ENCODE measurements at places on chromosomes 11 and 22.

GRCh38 chr11:20443596-20443995 lies 56.1 kb downstream of the PRMT3 start:
- peak; percentile 28 for DNase-seq

- DNase-seq, result no peak
Measured at GRCh38 chr11:14237444-14237961, 121.5 kb downstream of the RRAS2 start.

GRCh38 chr11:35418282-35419183 lies 825 bp downstream of the SLC1A2 start:
- peak; percentile 52 for DNase-seq

GRCh38 chr22:49791682-49792081 lies 36.0 kb downstream of the BRD1 start:
- no peak for DNase-seq

DNA sequence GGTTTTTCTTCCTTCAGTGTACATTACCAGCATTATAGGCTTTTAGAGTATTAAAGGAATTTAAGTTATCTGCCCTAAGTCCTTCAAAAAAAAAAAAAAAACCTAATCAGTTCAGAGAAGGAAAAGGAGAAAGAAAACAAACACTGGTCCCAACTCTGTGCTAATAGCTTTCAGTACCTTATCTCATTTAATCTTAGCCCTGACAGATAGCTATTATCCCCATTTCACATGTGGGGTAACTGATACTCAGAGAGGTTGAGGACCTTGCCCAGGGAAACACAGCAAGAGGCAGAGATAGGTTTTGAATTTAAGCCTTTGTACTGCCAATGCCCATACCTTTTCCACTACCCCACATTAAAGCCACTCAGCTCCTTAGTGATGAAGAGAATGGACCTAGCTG lies 43.4 kb downstream of the FAT3 start:
- DNase-seq, result peak; percentile 20

GRCh38 chr11:132523929-132524328 lies 1008.4 kb downstream of the OPCML start:
- DNase-seq, result no peak

DNA sequence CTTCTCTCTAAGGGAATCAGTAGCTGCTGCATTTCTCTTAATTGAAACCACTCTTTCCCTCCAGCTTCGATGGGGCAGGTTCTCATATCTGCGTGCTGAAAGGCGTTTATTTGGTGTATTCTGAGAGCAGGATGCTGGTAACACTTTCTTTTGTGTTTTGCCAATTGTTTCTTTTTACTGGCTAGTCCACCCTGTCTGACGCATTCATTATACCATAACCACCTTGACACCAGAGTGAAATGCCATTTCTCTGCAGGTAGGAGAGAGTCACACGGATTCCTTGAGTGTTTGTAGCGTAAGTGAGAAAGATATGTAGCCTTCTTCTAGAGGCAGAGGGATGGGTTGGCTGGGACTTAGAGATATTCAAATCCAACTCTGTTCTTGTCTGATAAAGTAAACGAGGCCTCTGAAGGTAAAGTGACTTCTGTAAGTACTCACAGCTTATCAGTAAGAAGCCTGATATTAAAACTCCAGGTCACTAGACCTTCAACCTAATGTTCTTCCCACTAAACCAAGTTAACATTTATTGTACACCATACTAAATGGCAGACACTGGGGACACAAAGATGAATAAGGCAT lies 21.4 kb downstream of the CD44 start:
- DNase-seq, result no peak

GRCh38 chr22:36586271-36586670 lies 57.3 kb upstream of the EIF3D start:
- DNase-seq, result no peak

- no peak for DNase-seq
Measured at GRCh38 chr11:69500285-69501120, 19.0 kb downstream of the LINC01488 start.

DNA sequence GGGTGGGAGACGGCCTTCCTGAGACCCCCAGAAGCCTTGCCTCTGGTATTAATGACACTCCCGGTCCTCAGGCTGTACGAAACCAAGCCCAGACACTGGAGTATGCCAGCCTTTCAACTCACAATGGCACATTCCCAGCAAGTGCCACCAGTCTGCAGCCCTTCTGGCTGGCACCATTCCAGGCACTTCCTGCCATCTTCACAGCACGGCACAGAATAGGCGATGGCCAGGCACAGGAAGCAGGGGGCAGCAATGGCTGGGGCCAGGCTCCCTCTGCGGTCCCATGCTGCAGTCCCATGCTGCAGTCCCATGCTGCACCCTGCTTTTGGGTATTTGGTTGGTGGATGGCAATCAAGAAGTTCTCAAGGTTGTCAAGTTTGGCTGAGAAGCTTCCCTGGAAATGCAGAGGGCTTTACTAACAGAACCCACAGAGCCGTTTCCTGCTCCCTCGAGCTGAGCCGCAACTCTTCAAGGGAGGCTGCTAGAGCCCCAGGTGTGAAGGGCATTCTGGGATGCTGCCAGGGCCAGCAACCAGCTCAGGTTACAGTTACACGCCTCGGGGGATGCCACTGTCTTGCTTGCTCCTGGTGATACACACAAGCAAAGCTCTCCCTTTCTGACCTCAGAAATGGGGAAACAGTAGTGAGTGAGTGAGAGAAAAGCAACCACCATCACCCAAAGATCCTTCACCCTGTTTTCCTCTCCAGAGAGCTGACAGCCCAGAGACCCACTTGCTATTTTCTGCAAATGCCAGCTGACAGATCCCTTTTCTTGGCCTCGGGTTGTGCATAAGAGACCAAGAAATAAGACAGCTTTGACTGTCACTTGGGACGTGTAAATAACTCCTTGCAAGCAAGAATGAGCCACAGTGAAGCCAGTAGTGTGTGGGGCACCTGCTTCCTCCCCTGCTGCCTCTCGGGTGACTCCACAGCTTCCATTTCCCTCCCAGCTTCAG lies 23.9 kb downstream of the LRFN4 start:
- no peak for DNase-seq

Data from astrocyte of the hippocampus (primary cell).